ENCODE measurements at places on chromosomes 2 and 18. TPM values are rescaled to one million over a fixed set of nuclear protein-coding genes. Genes with fewer than 3 reads are reported as not detected.

The TMEM178A gene
- total RNA-seq = 5.7 TPM

DNA sequence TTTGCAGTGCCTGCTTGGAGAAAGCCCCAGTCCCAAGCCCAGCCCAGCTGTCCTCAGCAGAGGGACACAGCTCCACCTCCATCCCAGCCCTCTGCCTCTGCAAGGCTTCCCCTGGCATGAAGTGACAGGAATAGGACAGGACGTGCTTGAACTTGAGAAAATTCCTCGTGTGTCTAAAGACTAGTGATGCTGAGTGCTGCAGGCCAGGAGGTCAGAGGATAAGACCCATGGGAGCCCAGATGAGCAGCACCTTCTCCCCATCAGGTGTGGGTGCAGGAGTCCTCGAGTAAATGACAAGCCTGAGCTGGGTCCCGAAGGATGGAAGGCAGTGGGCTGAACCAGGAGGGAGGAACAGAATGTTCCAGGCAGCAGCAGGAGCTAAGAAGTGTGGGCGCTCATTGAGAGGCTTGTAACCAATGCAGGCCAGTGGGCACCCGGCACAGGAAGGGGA is 67.8 kb upstream of the UXS1 start:
- no peak overlapping the region for H3K4me3 ChIP-seq
- H3K4me1 ChIP-seq = no peaks in the 10 kb centered on the region
- no peak overlapping the region for H3K27ac ChIP-seq
- no peak for DNase-seq
- no peaks in the 10 kb centered on the region for H3K27me3 ChIP-seq

DNA sequence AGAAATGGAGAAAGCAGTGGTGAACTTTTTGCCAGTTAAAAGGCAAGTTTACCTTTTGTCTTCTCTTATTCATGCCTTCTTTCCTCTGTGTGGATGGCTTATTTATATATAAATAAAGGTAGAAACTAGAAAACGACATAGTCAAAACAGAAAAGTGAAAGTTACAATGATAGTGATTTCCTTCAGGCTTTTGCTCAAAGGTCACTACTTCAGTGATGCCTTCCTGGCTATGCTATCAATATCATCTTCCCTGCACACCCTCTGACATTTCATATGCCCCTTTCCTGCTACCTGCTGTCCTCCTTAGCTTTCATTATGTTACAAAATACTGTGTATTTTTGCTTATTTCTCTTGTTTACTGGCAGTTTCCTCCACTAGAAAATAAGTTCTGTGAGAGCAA is 132.0 kb upstream of the NOSTRIN start:
- no peaks in the 10 kb centered on the region for H3K36me3 ChIP-seq
- H3K27me3 ChIP-seq = no peaks in the 10 kb centered on the region
- H3K27ac ChIP-seq = no peak overlapping the region
- H3K4me3 ChIP-seq = no peak overlapping the region
- no peak for DNase-seq
- H3K4me1 ChIP-seq = no peaks in the 10 kb centered on the region

The FSHR gene
- 0.31 TPM for total RNA-seq

GRCh38 chr2:203662487-203662886 is 44.0 kb upstream of the CD28 start:
- H3K4me1 ChIP-seq = no peaks in the 10 kb centered on the region
- H3K27ac ChIP-seq = no peak overlapping the region
- H3K4me3 ChIP-seq = no peak overlapping the region
- no peaks in the 10 kb centered on the region for H3K27me3 ChIP-seq

The MAL gene
- 2.4 TPM for total RNA-seq

GRCh38 chr2:68768461-68768860 is 33.9 kb downstream of the ARHGAP25 start:
- H3K4me3 ChIP-seq = no peak overlapping the region
- no peaks in the 10 kb centered on the region for H3K27me3 ChIP-seq
- no peak overlapping the region for H3K27ac ChIP-seq
- H3K4me1 ChIP-seq = peaks cover 33% of the 10 kb centered on the region
- no peaks in the 10 kb centered on the region for H3K36me3 ChIP-seq

- H3K27ac ChIP-seq = peak overlapping the region; percentile 21
- no peaks in the 10 kb centered on the region for H3K27me3 ChIP-seq
- H3K4me3 ChIP-seq = no peak overlapping the region
- no peak for DNase-seq
Observed at GRCh38 chr18:57727952-57728807, 74.9 kb downstream of the ATP8B1 start.

The LHCGR gene
- 0.44 TPM for total RNA-seq

DNA sequence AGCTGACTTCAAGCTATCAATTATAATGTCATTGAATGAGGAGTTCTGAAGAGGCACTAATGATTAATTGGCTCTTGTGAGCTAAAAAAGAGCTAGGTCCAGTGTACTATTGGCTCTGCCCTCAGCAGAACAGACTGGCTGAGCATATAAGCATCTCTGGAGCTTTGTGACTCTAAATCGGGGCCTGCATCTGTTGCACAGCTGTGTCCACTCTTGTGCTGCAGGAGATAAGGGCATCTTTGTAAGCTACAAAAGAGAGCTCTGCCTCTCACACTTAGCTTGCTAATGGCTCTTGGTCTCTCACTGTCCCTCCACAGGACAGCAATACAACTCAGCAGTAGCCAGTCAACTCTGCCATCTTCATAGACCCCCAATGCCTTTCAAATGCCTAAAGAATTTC is 61.5 kb upstream of the L3MBTL4 start:
- H3K4me3 ChIP-seq = no peak overlapping the region
- H3K4me1 ChIP-seq = peaks cover 4% of the 10 kb centered on the region
- DNase-seq = no peak
- H3K27me3 ChIP-seq = no peaks in the 10 kb centered on the region

DNA sequence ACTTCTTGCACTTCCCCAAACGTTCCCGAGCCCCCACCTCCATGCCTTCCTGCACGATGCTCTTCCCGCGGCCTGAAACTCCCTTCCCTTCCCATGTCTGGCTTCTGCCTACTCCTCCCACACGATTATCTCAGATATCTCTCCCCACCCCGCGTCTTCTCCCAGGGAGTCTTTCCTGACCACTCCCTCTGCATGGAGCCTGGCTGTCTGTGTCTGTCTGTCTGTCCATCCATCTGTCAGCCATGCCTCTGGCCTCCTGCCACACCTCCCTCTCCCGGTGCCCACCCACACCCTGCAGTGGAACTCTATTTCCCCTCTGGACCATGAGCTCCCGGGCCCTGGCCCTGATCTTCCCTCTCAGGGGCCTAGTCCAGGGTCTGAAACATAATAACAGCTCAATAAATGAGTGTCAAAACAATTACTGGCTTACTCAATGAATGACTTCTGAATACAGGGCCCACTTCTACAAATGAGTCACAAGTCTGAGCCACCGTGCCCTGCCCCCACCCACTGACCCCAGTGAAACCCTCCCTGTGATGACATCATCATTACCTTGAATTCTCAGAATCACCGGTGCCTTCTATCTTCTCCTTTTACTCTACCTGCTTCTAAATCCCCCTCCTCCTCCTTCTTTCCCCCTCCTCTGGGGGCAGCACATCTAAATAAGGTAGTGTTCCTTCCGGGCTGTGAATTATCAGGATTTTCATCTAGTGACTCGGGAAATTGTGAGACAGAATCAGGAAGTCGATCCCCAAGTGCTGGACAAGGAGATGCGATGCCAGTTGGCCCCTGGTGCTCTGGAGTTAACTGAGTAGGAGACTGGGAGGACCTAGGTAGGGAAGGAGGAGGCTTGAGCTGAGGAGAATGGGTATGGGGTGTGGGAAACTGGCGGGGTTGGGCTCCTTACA is 46.1 kb upstream of the PLB1 start:
- H3K27ac ChIP-seq = no peak overlapping the region
- no peak overlapping the region for H3K4me3 ChIP-seq
- no peak for DNase-seq
- peaks cover 5% of the 10 kb centered on the region for H3K4me1 ChIP-seq
- peaks cover 3% of the 10 kb centered on the region for H3K27me3 ChIP-seq

The IL1B gene
- total RNA-seq = 0.18 TPM

The PAX3 gene
- 0.71 TPM for total RNA-seq

DNA sequence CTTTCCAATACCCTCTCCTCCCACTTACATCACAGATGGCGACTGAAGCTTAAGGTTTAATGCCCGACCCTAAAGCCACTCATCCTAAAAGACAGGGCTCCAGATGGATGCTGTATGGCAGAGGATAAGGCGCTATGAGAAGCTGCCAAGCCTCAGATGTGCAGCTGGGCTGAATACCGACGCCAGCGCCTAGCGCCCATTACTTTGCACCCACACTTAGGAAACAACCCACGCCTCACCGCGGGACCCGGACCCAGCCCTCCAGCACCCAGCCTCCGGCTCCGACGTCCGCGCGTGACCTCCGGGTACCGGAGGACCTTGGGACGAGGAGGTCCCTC is 335 bp downstream of the TRAK2 start:
- H3K4me1 ChIP-seq = peaks cover 4% of the 10 kb centered on the region
- H3K4me3 ChIP-seq = peak overlapping the region; percentile 98
- peak overlapping the region; percentile 96 for H3K27ac ChIP-seq
- peak; percentile 65 for DNase-seq
- H3K27me3 ChIP-seq = no peaks in the 10 kb centered on the region

GRCh38 chr2:71618327-71619113 is 165.2 kb downstream of the DYSF start:
- no peak for DNase-seq
- no peak overlapping the region for H3K27ac ChIP-seq
- H3K4me3 ChIP-seq = no peak overlapping the region
- peaks cover 36% of the 10 kb centered on the region for H3K4me1 ChIP-seq
- peaks cover 7% of the 10 kb centered on the region for H3K36me3 ChIP-seq

The TUBB8B gene
- not detected for total RNA-seq
